Mesendoderm (in vitro differentiated cells): ENCODE measurements at places on chromosomes 5 and 9.

- no peak for DNase-seq
Observed at GRCh38 chr5:167557359-167557758, 734.1 kb upstream of the WWC1 start.

GRCh38 chr5:30325795-30326194 lies 867.7 kb upstream of the CDH6 start:
- DNase-seq, result no peak

GRCh38 chr5:147617711-147618350 lies 108.0 kb upstream of the DPYSL3 start:
- DNase-seq, result no peak

DNA sequence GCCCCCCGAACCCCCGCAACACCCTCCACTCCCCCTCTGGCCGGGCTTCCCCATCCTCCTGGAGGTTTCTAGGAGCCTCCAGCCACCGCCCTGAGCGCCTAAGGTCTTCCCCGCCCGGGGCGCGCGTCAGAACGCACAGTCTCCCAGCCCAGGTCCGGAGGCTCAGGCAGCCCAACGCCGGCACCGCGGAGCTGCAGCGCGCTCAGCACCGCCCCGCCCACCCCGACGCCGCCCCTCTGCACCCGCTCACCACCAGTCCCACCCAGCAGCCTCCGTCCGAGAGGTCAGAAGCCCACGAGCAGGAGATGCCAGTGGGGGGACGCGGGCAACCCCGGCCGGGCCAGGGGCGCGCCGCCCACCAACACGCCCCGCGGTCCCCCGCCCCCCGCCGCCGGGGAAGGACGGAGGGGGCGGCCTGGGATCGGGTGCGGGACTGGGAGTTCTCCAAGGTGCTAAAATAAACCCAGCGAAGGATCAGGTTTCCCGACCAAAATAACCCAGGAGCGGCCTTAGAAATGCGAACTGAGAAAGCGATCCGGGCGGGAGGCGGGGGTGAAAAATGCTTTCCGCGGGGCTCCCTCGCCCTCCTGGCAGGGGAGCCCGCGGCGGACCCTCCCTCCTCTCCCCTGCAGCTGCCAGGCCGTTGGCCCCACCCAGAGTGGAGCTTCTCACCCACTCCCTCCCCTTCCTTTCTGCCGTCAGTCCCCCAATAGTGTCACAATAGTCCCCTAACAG lies 6.5 kb upstream of the FAM78A start:
- DNase-seq, result peak; percentile 80

GRCh38 chr9:80004714-80005113 lies 432.9 kb downstream of the TLE4 start:
- no peak for DNase-seq

- peak; percentile 48 for DNase-seq
Observed at GRCh38 chr9:92176068-92176799, 61.0 kb upstream of the SPTLC1 start.

DNA sequence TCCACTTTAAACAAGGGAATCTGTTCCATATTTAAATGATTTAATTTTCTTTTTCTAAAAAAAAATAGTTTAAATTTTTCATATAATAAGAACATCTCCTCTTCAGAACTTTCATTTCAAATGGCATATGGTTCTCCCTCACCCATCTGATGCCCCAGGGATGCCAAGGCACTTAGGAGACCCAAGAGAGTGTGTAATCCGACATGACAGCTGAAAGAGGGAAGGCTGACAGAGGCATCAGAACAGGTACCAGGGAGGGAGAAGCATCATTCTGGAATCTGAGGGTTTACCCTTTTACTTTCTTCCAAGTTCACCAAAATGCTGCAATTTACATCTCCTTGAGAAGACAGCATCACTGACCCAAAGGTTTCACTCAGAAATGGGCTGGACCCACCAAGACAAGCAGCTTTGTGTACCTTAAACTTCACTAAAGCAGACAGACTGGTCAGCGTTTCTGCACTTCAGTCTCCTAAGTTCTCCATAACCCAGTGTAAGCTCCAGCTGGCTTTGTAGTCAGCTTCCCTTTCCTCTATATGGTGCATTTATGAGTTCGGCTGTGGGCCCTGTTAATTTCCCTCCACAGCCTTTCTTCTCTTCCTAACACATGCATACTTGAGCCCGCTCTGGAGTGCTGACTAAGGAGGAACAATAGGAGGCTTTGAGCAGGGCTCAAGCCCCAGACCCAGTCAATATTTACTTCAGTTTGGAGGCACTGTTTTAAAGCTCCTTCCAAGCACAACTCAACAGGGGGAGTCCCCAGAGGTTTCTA lies 17.7 kb downstream of the EFNA5 start:
- peak; percentile 50 for DNase-seq

GRCh38 chr5:84393969-84394368 lies 9.3 kb upstream of the EDIL3 start:
- no peak for DNase-seq

- peak; percentile 50 for DNase-seq
Observed at GRCh38 chr5:116696366-116696765, 121.7 kb upstream of the SEMA6A start.

DNA sequence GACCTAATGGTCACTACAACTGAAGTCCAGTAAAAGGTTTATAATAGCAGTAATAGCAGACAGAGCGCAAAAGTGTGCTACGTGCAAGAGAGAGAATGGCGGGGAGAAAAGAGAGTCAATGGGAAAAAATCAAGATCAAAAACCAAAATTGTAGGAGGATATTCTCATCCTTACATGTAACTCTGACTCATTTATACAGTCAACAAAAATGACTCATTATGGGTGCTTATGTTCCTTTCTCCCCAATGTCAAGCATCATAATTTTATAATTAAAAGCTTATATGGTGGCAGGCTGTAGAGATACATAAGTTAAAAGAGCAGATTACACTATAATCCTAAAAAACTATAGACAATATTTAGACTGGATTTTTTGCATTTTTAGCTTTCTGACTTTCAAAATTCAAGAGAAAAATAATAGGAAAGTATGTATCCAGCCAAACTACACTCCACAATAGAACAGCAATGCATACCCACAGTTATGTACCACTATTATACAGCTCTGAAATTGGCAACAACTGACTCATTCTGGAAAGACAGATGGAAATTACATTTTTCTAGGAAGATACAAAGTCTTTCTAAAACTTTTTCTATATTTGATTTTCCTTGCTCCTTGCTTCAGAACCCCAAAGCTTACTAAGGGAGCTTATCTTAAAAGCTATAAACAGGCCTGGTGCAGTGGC lies 78.4 kb downstream of the PLPP1 start:
- DNase-seq, result no peak

DNA sequence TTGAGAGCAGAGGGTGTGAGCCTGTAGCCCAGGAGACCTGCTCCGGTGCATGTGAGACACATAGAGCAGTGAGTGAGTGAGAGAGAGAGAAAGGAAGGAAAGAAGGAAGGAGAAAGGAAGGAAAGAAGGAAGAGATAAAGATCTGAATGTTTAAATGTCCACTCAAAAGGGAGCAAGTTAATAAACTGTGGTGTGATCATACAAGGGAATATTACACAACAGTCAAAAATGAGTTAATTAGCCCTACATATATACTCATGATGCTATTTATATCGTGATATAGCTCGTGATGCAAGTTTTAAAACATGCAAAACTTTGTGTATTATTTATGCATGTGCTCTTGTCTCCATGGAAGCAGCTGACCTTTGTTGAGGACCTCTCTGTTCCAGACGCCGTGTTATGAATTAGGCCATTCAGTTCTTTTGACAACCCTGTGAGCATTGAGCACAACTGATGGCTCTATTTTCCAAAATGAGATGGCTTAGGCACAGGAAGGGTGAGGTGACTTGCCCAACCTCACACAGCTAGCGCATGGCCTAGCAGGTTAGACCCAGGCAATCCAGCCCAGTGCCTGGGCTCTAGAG lies 70.6 kb downstream of the HMCN2 start:
- DNase-seq, result no peak

- DNase-seq, result no peak
Observed at GRCh38 chr5:93891491-93892480, 150.4 kb upstream of the POU5F2 start.

GRCh38 chr9:121566481-121567465 lies 67.1 kb upstream of the GGTA1 start:
- no peak for DNase-seq

DNA sequence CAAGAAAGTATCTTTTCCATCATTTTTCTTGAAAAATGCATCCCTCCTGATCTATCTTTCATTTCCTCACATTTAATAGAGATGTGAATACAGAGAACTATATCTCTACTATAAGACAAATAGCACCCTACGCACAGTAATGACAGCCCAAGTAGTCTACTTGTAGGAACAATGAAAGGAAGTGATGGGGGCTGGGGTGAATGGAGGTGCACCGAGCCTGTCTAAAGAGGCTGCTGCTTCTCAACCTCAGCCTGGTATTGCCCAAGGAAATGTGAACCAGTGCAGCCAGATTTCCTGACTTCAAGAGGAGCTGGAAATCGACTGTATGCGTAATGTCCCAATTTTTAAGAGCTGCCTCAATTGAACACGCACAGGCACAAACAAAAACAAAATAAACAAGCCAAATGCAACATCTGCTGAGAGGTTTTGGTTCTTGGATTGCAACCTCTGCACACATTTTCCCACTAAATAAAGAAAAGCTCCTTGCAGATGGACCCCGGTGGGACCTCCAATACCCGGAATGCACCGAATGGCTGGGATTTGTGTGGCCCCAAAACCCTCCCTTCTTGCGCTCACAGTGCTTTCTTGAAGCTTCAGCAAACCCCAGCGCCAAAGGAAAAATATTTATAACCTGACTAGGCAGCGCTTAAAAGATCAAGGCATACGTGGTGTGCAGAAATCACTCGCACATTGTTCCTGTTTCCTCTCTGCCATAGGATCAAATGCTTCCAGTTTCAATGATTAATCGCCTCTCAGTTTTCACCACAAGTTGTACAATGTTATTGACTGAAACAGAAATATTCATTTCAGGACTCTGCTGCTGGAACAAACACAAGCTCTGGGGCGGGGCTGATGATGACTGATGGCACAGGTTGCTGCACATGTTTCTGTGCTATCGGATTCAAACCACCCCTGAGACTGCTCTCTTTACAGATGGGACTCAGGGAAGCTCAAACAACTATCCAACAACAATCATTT lies 68.3 kb downstream of the KCNIP1 start:
- no peak for DNase-seq

GRCh38 chr9:29806937-29807618 lies 2233.8 kb upstream of the C9orf72 start:
- DNase-seq, result peak; percentile 40

GRCh38 chr5:58759745-58760144 lies 176.9 kb downstream of the RAB3C start:
- no peak for DNase-seq

GRCh38 chr9:135468854-135469521 lies 10.6 kb upstream of the PPP1R26 start:
- peak; percentile 86 for DNase-seq

DNA sequence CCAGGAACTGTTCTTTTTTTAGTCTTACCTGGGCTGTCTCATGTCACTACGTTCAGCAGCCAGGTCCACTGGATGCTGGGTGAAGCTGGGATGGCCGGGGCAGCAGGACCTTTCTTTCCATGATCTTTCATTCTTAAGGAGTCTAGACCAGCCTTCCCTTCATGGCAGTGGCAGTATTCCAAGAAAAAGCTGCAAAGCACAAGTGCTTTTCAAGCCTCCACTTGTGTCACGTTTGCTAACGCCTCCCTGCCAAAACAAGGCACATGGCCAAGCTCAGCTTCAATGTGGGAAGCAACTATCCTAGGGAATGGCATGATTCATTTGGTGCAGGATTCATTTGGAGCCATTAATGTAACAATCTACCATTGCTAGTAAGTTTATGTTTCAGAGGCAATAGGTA lies 94.8 kb downstream of the RCL1 start:
- no peak for DNase-seq

DNA sequence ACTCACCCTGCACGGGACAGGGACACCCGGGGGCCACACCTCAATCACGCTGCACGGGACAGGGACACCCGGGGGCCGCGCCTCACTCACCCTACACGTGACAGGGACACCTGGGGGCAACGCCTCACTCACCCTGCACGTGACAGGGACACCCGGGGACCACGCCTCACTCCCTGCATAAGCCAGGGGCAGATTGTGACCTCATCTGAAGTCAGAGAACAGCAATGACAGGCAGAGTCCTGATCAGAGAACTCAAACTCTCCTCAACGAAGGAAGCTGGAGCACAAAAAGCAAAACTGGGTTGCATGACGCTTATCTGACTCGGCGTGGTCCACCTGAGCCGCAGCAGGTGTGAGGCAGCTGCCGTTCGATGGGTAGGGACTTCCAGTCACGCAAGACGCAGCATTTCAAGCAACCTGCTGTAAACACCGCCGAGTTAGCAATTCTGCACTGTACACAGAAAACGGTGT lies 3.2 kb downstream of the TERT start:
- no peak for DNase-seq

GRCh38 chr5:167783145-167783817 lies 508.2 kb upstream of the WWC1 start:
- DNase-seq, result no peak

DNA sequence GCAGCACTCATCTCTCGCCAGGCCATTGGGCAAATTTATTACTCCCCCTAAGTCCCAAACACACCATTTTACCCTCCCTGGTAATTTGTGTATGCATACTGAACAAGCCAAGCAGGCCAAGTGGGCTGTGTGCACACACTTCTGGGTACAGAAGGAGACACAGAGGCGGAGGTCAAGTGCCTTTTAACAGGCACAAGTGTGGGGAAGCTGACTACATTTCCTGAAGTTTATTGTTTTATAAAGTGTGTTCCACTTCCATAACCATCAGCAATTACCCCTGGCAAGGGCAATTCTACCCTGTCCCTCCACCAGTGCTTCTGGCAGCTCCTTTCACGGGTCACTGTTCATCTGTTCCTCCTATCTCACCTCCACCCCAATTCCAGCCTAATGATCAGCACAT lies 93.9 kb downstream of the SETX start:
- no peak for DNase-seq

DNA sequence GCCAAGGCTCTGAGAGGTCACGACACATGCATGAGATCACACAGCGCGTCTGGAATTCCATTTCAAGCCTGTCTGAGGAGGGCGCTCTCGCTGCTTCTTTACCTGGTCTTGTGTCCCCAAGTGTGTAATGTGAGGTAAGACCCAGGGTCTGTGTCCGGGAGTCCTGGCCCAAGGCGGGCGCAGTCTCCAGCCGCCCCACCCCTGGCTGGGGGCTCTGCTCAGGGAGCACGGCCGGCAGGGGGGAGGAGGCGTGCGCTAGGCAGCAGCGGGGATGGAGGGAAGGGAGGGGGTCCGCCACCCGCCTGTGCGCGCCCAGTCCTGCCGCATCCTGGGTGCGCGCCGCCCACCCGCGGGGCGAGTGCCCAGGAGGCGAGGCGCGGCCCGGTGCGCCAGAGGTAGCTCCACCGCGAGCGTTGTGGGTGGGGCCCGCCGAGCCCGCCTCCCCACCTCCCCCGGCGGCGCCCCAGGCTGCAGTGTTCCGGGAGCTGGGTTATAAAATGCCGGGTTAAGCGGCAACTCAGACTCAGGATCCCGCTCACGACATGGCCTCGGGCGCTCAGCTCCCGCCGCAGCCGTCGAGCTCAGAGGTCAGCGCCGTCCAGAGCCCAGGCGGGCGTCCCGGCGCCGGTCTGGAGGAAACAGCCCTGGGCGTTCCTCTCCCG lies at the start of gene CCNI2:
CCNI2 (plus strand) TSS at position 473 of the 662 bp plus-strand sequence; CDS start at position 543, 70 bp downstream.
- DNase-seq, result peak; percentile 90

- DNase-seq, result peak; percentile 40
Observed at GRCh38 chr5:1294206-1294834, 548 bp downstream of the TERT start.

GRCh38 chr9:135249191-135249590 lies 161.7 kb downstream of the OLFM1 start:
- no peak for DNase-seq

GRCh38 chr5:75524591-75524990 lies 12.9 kb downstream of the POLK start:
- DNase-seq, result no peak
